Stimulated activated naive B cell treated with anti-CD40 and anti-IgM and Interleukin-4, amounts not matched to agents 10 μg/mL and 1 μg/mL and 100 μg/mL, for 72 hours (primary cell): ENCODE measurements at places on chromosomes 5 and 9.

DNA sequence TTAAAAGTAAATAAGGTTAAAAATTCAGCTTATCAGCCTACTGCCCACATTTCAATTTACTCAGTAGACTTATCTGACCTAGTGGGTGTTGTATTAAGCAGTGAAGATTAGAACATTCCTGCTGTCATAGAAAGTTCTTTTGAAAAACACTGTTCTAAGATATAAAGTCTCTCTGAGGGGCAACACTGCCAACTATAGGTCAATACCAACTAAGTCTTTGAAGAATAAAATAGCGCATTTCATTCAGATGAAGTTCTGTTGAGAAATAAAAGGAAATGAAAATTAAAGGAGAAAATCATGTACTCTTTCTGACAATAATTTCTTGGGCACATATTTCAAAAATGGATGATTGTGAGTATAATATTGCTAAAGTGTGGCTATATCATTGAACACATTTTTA lies 86.8 kb downstream of the PTPRD start:
- no peak for DNase-seq

GRCh38 chr5:21680196-21680595 lies 1172.9 kb downstream of the CDH12 start:
- no peak for DNase-seq

DNA sequence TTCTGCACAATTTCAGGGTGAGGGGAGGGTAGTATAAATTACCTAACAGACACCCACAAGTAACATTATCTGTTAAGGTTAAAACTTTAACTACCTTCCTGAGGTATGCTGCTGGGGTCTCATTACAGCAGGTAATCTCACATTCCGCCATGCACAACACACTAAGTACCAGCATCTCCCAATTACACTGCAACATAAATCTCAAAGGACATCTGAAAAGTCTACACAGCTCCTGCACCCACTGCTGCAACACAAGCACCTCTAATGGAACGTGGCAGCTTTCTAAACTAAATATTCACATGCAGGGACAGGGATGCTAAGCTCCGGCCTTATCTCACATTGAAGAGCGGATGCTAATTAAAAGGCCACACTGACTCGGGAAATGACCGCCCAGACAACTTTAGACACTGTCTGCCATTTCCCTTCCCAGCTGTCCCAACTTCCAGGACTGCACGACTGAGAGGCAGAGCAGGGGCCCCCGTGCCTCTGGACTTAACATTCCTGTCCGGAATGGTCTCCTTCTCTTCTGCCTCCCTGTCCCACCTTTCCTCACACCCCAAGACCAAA lies 45.9 kb downstream of the PSMB7 start:
- no peak for DNase-seq

- DNase-seq = no peak
These were observed 479.3 kb downstream of the ARHGEF28 start for GRCh38 chr5:74105126-74105780.

GRCh38 chr9:125536776-125537175 lies 170.2 kb downstream of the MAPKAP1 start:
- DNase-seq = no peak

DNA sequence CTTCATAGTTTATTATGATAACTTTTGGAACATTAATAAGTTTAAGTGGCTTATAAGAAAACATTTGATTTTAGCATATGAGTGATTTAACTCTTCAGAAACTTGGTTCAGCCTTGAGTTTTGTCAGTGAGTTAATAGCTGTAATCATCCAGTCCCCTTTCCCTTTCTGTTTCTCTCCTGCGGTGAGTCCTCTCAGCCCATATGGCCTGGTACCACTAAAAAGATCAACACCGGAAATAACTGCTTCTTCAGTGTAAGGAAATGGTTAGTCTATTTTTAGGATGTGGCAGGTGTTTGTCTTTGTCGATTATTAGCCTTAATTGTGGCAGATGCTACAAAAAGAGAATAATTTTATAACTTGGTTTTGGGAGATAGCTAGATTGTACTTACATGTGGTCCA lies 120.2 kb upstream of the GRHPR start:
- DNase-seq = peak; percentile 44

DNA sequence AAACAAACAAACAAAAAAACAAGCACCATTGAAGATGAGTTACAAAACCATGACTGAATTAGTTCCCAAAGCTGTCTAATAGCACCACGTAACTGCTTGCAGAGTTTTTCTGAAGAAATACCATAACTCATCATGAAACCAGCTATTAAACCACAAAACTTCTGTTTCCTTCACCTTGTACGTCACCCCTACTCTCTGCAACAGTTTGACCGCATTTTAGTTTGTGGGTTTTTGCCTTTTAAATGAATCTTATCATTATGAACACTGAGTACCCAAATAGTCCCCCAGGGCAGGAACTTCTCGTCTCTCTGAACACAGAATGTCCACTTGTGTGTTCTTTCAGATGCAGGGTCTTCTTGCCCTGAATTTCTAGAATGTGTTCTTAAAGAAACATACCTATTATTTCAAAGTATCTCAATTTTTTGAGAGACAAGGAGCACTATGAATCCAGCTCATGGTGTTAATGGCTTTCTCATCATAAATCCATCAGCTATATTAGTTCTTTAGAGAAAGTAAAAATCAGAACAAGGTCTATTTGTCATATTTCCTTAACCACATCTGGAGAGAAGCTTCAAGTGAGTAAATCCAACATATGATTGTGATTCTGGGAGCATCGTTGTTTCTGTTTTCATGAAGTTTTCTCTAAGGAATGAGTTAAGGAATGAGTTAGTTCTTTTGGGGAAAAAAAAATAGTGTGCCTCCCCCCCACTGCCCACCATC lies 210.6 kb downstream of the AUH start:
- DNase-seq = peak; percentile 71

GRCh38 chr9:77956555-77956954 lies 75.1 kb downstream of the GNAQ start:
- no peak for DNase-seq

GRCh38 chr9:126126807-126127206 lies 199.8 kb upstream of the MVB12B start:
- DNase-seq = no peak

GRCh38 chr9:101387871-101388506 lies 3.2 kb upstream of the BAAT start:
- no peak for DNase-seq

DNA sequence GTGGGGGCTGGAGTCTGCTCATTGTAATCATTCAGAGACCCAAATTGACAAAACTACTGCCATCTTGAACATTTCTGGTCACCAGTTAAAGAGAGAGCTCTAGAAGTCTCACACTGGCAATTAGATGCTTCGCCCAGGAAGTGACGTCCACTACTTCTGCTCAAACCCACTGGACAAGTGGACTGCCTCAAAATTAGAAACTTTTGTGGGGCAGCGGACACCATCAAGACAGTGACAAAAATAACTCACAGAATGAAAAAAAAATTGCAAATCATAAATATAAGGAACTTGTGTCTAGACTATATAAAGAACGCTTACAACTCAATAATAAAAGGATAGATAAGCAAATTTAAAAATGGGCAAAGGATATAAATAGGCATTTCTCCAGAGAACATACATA lies 9.8 kb upstream of the SLC46A2 start:
- no peak for DNase-seq
